Activated CD4-positive, alpha-beta memory T cell treated with anti-CD3 and anti-CD28 coated beads, Interleukin-2, amount 10 ng/mL, durations not matched to agents 7 days and 5 days (primary cell): ENCODE measurements at places on chromosomes 7 and 10. TPM values are rescaled to one million over a fixed set of nuclear protein-coding genes. Genes with fewer than 3 reads are reported as not detected.

The HTRA1 gene
- not detected for total RNA-seq

GRCh38 chr10:19816411-19817230 is at the start of gene PLXDC2:
TSS of gene PLXDC2 (plus strand) at chr10:19816432.
- H3K27ac ChIP-seq, result no peak within 1 kb of the TSS
- H3K4me3 ChIP-seq, result no peak within 1 kb of the TSS
- no peaks in the 10 kb centered on the region for H3K36me3 ChIP-seq
- H3K27me3 ChIP-seq, result peaks cover 35% of the 10 kb centered on the region
- peaks cover 1% of the 10 kb centered on the region for H3K4me1 ChIP-seq

GRCh38 chr7:36522453-36523007 is 132.9 kb downstream of the ANLN start:
- H3K27ac ChIP-seq, result no peak overlapping the region
- peaks cover 9% of the 10 kb centered on the region for H3K36me3 ChIP-seq
- no peak for DNase-seq
- H3K27me3 ChIP-seq, result no peaks in the 10 kb centered on the region
- H3K4me1 ChIP-seq, result peaks cover 26% of the 10 kb centered on the region

DNA sequence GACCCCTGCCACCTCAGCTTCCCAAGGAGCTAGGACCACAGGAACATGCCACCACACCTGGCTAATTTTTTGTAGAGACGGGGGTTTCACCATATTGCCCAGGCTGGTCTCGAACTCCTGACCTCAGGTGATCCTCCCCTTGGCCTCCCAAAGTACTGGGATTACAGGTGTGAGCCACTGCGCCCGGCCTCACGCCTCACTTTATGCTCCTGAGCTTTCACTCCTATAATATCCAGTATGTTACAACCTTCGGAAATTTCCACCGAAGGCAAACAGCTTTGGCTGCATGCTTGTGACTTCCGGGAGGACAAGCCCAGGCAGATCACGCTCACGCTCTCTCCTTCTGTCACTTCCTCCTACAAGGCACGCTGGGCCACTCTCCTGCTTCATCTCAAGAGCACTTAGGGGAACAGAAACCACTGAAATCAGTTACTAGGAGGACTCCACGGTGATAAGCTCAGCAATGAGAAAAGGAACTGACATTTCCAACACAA is 4.4 kb upstream of the MAD1L1 start:
- no peak overlapping the region for H3K4me3 ChIP-seq
- no peaks in the 10 kb centered on the region for H3K27me3 ChIP-seq
- H3K4me1 ChIP-seq, result peaks cover 36% of the 10 kb centered on the region
- H3K36me3 ChIP-seq, result peaks cover 41% of the 10 kb centered on the region

The AASS gene
- total RNA-seq, result 0.81 TPM

GRCh38 chr10:54487743-54488142 is 313.3 kb downstream of the PCDH15 start:
- no peak overlapping the region for H3K27ac ChIP-seq
- H3K27me3 ChIP-seq, result no peaks in the 10 kb centered on the region
- no peaks in the 10 kb centered on the region for H3K36me3 ChIP-seq
- H3K4me3 ChIP-seq, result no peak overlapping the region
- DNase-seq, result no peak
- H3K4me1 ChIP-seq, result no peaks in the 10 kb centered on the region

DNA sequence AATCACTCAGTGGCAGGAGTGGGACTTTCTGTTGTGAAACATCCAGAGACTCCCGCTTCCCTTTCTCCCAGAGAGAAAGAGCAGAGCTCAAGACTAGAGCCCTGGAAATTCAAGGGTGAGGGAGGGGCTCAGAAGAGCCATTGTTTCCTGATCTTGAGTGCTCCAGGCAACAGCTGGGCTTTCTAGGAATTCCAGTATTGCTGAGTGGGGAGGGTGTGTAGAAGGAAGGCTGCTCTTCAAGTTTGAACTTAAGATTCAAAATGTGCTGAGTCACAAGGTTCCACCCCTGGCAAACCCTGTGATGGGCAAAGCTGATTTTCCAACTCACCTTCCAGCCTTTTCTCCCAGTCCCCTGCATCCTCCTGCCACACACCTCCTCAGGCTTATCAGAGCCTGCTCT is 42.3 kb upstream of the MSRB2 start:
- H3K27ac ChIP-seq, result no peak overlapping the region
- no peaks in the 10 kb centered on the region for H3K36me3 ChIP-seq
- no peaks in the 10 kb centered on the region for H3K4me1 ChIP-seq
- no peak overlapping the region for H3K4me3 ChIP-seq

The ACTL6B gene
- not detected for total RNA-seq

The ZNF485 gene
- total RNA-seq, result 1.6 TPM

GRCh38 chr7:2143981-2144595 is 88.7 kb downstream of the MAD1L1 start:
- no peaks in the 10 kb centered on the region for H3K36me3 ChIP-seq
- H3K27ac ChIP-seq, result no peak overlapping the region

The TDRD1 gene
- total RNA-seq, result 0.35 TPM

The FGL2 gene
- 4.2 TPM for total RNA-seq

The SLC26A4 gene
- 12.2 TPM for total RNA-seq

The ITIH5 gene
- not detected for total RNA-seq

The CACNA2D1 gene
- total RNA-seq, result not detected

The PRKAR2B gene
- total RNA-seq, result 0.50 TPM

- DNase-seq, result no peak
- no peak overlapping the region for H3K4me3 ChIP-seq
- H3K27me3 ChIP-seq, result no peaks in the 10 kb centered on the region
- no peaks in the 10 kb centered on the region for H3K36me3 ChIP-seq
Measured at GRCh38 chr10:94760586-94761178, 1.8 kb upstream of the CYP2C19 start.

DNA sequence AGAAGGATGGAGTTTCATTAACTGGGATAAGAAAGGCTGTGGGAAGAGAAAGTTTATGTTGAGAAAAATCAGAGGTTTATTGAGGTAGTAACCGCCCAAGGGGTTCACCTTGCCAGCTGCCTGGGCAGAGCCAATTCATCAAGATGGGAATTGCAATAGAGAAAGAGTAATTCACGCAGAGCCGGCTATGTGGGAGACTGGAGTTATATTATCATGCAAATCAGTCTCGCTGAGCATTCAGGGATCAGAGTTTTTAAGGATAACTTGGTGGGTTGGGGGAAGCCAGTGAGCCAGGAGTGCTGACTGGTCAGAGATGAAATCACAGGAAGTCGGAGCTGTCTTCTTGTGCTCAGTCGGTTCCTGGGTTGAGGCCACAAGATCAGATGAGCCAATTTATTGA is 70.6 kb downstream of the MALRD1 start:
- no peaks in the 10 kb centered on the region for H3K4me1 ChIP-seq
- no peak for DNase-seq
- H3K27ac ChIP-seq, result no peak overlapping the region
- H3K36me3 ChIP-seq, result no peaks in the 10 kb centered on the region
- H3K4me3 ChIP-seq, result no peak overlapping the region

GRCh38 chr7:134948736-134949135 is 37.6 kb upstream of the AGBL3 start:
- peaks cover 5% of the 10 kb centered on the region for H3K4me1 ChIP-seq
- no peak overlapping the region for H3K4me3 ChIP-seq
- peaks cover 1% of the 10 kb centered on the region for H3K27me3 ChIP-seq

GRCh38 chr10:49055221-49055849 is 60.0 kb downstream of the VSTM4 start:
- no peaks in the 10 kb centered on the region for H3K36me3 ChIP-seq
- no peak overlapping the region for H3K27ac ChIP-seq
- no peak overlapping the region for H3K4me3 ChIP-seq

The MYL10 gene
- not detected for total RNA-seq

DNA sequence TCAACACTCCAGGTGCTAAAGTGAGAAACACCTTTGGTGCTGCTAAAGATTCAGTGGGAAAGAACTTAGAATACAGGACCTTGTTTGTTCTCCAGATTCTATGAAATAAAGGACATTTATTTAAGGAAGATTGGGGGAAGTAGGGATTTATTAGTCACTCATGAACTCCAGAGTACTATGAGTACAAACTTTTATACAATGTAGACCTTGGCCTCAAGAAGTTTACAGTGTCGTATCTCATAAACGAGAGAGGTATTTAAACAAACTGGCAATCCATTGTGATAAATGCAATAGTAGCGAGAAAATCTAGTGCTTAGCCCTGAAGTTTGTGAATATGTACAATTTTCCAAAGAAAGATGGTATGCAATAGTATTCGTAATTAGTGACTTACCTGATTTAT is 59.1 kb downstream of the TES start:
- no peak overlapping the region for H3K27ac ChIP-seq
- DNase-seq, result no peak
- no peaks in the 10 kb centered on the region for H3K36me3 ChIP-seq
- peaks cover 46% of the 10 kb centered on the region for H3K27me3 ChIP-seq

GRCh38 chr7:104135760-104136558 is 71.9 kb downstream of the ORC5 start:
- peaks cover 5% of the 10 kb centered on the region for H3K4me1 ChIP-seq
- no peak overlapping the region for H3K4me3 ChIP-seq
- no peaks in the 10 kb centered on the region for H3K27me3 ChIP-seq
- peaks cover 15% of the 10 kb centered on the region for H3K36me3 ChIP-seq

GRCh38 chr10:129446183-129446581 is 20.9 kb upstream of the MGMT start:
- DNase-seq, result no peak
- no peaks in the 10 kb centered on the region for H3K36me3 ChIP-seq
- H3K4me1 ChIP-seq, result no peaks in the 10 kb centered on the region
- H3K4me3 ChIP-seq, result no peak overlapping the region

GRCh38 chr7:107268594-107268993 is 99.8 kb downstream of the HBP1 start:
- H3K27me3 ChIP-seq, result no peaks in the 10 kb centered on the region
- no peaks in the 10 kb centered on the region for H3K36me3 ChIP-seq
- H3K4me1 ChIP-seq, result no peaks in the 10 kb centered on the region
- DNase-seq, result no peak
- H3K4me3 ChIP-seq, result no peak overlapping the region

The CPA2 gene
- not detected for total RNA-seq

GRCh38 chr10:6751363-6751762 is 171.3 kb upstream of the PRKCQ start:
- peaks cover 30% of the 10 kb centered on the region for H3K27me3 ChIP-seq
- no peaks in the 10 kb centered on the region for H3K4me1 ChIP-seq
- no peak for DNase-seq
- H3K27ac ChIP-seq, result no peak overlapping the region
- H3K36me3 ChIP-seq, result no peaks in the 10 kb centered on the region

DNA sequence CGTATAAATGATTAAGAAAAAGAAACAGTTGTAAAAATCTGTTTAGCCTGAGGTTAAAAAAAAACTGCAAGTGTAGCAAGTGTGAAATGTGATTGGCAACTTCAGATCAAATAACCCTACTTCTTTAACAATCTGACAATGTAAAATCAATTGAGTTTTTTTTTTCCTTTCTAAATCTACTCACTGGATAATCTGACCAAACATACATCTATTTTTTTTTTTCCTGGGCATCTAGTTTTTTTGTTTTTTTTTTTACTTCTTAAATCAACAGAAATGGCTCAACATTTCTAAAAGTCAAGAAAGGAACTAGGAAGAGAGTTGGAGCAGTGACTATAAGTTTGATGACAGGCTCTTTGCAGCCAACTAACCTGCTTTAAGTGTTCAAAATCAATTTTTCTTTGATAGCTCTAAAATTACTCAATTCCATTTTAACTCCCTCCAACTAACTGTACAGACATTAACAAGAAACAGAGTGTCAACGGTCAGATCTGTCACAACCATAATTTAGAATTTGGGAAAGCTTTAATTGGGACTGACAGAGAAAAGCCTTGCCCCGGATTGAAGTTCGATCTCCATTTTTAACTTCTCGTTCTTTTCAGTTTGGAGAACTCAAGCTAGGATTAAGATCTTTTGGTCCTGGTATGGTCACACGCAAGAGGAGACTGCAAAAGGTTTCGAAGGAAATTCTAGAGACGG is 1.2 kb downstream of the ARL3 start:
- peaks cover 61% of the 10 kb centered on the region for H3K4me1 ChIP-seq
- H3K36me3 ChIP-seq, result peaks cover 8% of the 10 kb centered on the region
- no peak for DNase-seq
- H3K27me3 ChIP-seq, result no peaks in the 10 kb centered on the region

GRCh38 chr10:17354781-17355180 is 99.6 kb downstream of the ST8SIA6 start:
- no peaks in the 10 kb centered on the region for H3K36me3 ChIP-seq
- no peak overlapping the region for H3K27ac ChIP-seq

The VSTM2A gene
- not detected for total RNA-seq

The WDFY4 gene
- 0.08 TPM for total RNA-seq

- H3K27ac ChIP-seq, result no peak overlapping the region
- H3K4me1 ChIP-seq, result no peaks in the 10 kb centered on the region
- no peaks in the 10 kb centered on the region for H3K36me3 ChIP-seq
- H3K4me3 ChIP-seq, result no peak overlapping the region
- no peak for DNase-seq
- no peaks in the 10 kb centered on the region for H3K27me3 ChIP-seq
Measured at GRCh38 chr7:82105463-82105862, 335.6 kb upstream of the HGF start.

The MAD1L1 gene
- 136 TPM for total RNA-seq

DNA sequence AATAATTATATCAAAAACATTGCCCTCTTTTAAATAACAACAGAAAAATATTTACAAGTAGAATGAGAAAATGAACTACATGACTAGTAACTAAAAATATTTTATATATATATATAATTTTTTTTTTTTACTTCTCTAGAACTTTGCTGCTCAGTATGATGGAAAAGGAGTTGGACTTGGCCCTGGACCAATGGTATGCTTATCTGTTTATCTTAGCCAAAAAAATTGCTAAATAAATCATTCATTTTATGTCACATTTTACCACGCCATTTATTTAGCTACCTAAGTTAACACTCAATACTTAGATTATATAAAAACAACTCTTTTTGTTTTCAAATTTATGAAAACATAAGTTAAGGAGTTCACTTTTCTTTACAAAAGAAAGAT is 6.7 kb downstream of the COL1A2 start:
- no peaks in the 10 kb centered on the region for H3K36me3 ChIP-seq
- H3K27me3 ChIP-seq, result peaks cover 4% of the 10 kb centered on the region
- no peak for DNase-seq

DNA sequence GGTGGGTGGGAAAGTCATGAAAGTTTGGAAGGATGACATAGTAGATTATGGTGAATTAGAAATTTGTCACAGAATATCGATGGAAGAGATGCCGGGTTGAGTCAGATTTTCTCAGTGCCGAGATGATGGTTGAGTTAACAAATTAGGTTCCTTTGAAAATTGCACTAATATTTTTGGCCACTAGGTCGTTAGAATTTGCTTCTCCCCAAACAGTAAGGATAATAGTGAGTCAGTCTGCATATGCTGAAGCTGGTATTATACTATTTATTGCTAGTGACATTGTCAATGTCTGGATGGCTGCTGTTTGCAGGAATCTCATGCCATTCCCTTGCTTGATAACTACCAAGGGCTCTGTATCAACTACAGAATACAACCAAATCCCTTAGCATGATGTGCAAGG is 37.7 kb upstream of the MINDY3 start:
- peaks cover 22% of the 10 kb centered on the region for H3K27me3 ChIP-seq
- H3K4me3 ChIP-seq, result no peak overlapping the region
- no peak overlapping the region for H3K27ac ChIP-seq
- no peaks in the 10 kb centered on the region for H3K36me3 ChIP-seq

The FAM25C gene
- not detected for total RNA-seq

The PTF1A gene
- total RNA-seq, result not detected

- H3K27ac ChIP-seq, result no peak overlapping the region
- H3K4me3 ChIP-seq, result no peak overlapping the region
- peaks cover 9% of the 10 kb centered on the region for H3K27me3 ChIP-seq
- H3K4me1 ChIP-seq, result peaks cover 18% of the 10 kb centered on the region
- no peak for DNase-seq
Measured at GRCh38 chr10:28385748-28386502, 83.1 kb upstream of the MPP7 start.

GRCh38 chr10:113982296-113982695 is 61.4 kb upstream of the ADRB1 start:
- peaks cover 8% of the 10 kb centered on the region for H3K4me1 ChIP-seq
- H3K4me3 ChIP-seq, result no peak overlapping the region
- no peak for DNase-seq
- no peaks in the 10 kb centered on the region for H3K36me3 ChIP-seq
